GM10248 (cell line): ENCODE measurements at places on chromosomes 4 and X.

GRCh38 chr4:79442422-79442821 lies 34.4 kb upstream of the GK2 start:
- DNase-seq = no peak

- no peak for DNase-seq
These were observed 990.2 kb downstream of the STPG2 start for GRCh38 chr4:97153042-97153441.

DNA sequence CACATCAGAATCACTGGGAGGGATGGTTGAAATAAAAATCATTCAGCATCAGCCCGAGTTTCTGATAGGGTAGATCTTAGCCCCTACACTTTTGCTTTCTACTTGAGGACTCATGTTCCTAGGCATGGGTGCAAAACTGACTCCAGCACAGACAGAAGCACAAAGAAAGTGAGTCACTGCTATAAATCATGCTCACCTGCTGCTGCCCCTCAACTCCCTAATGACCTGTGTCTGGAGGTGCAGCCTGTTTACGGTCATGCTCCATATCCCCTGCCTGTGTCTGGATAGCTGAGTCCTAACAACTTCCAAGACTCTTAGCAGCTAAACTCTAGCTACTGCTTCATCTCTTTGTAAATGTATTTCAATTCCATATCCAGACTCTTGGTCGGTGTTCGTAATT lies 57.8 kb downstream of the ADGRA3 start:
- no peak for DNase-seq

GRCh38 chr4:58456727-58457384 lies 1346.7 kb upstream of the IGFBP7 start:
- DNase-seq = no peak

DNA sequence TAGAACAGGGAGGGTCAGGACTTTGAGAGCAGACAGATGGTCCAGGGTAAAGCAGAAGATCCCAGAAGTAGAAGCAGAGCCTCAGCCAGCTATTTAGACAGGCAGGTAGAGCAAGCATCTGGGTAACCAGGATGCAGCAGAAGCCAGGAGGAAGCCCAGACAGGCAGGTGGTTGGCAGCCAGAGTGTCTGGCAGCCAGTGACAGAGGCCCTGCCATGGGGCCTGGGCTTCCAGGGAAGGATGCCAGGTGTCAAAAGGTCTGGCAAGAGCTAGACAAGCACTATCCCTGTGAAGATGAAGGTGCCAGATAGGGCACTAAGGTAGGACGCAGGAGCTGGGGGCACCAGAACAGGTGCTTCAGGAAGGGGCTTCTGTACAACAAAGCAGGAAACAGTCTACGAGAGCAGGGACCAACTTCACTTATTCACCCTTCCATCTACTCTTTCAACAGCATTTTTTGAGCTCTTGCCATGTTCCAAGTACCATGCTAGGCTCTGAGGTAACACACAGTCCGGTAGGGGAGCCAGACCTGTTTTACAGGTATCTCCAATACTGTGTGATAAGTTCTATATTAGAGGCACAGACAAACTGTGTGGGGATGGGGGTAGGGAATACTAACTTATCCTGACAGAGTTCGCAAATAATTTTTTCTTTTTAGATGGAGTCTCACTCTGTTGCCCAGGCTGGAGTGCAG lies 38.1 kb upstream of the GJB1 start:
- DNase-seq = no peak

- DNase-seq = peak; percentile 40
These were observed 28.9 kb upstream of the ACSL1 start for GRCh38 chr4:184854673-184855072.

GRCh38 chr4:185122681-185123345 lies 20.3 kb upstream of the SLC25A4 start:
- DNase-seq = no peak

- no peak for DNase-seq
These were observed 52.0 kb downstream of the CHIC1 start for GRCh38 chrX:73615022-73615421.

DNA sequence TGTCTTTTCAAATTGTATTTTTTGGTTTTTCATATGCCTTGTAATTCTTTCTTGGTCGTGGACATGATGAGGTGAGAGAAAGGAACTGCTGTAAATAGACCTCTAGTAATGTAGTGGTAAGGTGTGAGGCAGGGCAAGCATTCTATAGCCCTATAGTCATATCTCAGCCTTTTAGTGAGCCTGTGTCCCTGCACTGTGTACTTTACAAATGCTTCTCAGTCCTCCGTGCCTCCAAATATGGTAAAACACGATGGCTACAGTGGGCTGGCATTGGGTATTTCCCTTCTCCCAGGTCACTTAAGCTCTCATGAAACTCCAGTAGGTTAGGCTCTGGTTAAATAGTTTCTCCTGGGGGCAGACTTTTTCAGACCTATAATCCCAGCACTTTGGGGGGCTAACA lies 57.9 kb upstream of the PLS3 start:
- no peak for DNase-seq

- no peak for DNase-seq
These were observed 176.2 kb downstream of the CBR4 start for GRCh38 chr4:168833881-168834280.

GRCh38 chr4:16642897-16643296 lies 255.5 kb downstream of the LDB2 start:
- DNase-seq = no peak

DNA sequence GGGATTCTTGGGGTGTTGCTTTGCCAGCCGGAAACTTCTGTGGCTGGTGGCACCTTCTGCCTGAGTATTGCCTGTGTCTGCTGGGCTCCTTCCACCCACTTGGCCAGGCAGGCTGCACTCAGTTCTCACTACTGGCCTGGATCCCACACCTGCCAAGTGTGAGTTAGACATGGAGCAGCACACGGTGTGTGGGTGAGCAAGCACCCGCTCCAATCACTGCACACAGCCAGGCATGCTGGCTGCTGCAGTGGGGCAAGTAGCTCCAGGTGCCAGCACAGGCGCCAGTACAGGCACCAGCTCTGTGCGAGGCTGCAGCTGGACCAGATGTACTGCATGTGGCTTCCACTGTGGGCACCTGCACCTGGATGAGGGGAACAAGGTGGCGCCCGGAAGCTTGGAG lies 23.9 kb downstream of the DCUN1D4 start:
- DNase-seq = no peak

DNA sequence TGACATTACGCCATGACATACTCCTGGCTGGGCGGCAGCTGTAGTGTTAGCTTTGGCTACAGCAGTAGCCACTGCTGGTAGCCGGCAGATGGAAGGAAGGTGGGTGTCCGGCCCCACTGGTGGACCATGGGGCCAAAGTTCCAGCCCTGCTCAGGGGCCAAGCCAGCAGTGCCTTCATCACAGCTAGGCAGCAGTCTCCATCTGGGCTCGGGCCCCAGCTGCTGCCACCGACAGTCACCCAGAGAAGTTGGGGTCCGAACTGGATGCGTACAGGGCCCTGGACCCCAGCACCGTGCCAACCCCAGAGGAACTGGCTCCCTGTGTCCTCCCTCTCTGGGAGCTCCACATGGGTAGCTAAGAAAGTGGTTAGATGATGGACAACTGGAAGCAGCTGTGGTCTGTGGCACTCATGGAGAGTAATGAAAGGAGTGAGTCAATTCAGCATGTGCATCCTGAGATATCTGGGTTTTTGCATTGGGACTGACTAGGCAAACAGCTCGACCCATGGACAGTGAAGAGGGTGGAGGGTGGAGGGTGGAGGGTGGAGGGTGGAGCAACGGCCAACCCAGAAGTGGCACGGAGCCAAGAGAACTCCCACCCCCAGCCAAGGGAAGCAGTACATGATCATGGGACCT lies 366.6 kb upstream of the GRIA3 start:
- no peak for DNase-seq

- peak; percentile 19 for DNase-seq
These were observed 72.2 kb upstream of the PPP3CA start for GRCh38 chr4:101419336-101420135.

DNA sequence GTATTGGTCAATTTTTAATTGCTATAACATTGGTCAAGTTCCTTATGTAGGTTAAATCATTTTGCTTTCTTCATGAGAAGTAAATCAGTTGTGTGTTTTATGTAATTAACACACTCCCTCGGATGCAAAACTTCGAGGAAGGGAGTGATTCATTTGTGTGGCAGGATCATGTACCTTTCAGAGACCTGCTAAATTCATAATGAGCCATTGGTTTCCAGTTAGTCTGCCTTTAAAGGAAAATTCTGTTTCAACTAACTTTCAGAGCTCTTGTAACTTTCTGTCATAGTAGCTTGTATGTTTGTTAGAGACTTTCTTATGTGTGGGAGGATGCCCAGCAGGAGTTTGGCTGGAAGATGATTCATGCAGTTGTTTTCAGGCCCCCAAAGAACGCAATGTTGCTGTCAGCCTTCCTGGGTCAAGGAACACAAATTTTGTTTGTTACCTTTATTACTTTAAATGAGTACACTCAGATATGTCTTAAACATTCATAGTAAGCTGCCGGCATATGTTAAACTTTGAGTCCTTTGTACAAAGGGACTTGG lies 72.1 kb downstream of the GPR101 start:
- no peak for DNase-seq

GRCh38 chrX:11159149-11159548 lies 48.0 kb downstream of the HCCS start:
- DNase-seq = no peak

- no peak for DNase-seq
These were observed 568.6 kb upstream of the BOD1L1 start for GRCh38 chr4:14196131-14196530.

GRCh38 chr4:174375422-174375821 lies 91.7 kb downstream of the CEP44 start:
- DNase-seq = no peak

DNA sequence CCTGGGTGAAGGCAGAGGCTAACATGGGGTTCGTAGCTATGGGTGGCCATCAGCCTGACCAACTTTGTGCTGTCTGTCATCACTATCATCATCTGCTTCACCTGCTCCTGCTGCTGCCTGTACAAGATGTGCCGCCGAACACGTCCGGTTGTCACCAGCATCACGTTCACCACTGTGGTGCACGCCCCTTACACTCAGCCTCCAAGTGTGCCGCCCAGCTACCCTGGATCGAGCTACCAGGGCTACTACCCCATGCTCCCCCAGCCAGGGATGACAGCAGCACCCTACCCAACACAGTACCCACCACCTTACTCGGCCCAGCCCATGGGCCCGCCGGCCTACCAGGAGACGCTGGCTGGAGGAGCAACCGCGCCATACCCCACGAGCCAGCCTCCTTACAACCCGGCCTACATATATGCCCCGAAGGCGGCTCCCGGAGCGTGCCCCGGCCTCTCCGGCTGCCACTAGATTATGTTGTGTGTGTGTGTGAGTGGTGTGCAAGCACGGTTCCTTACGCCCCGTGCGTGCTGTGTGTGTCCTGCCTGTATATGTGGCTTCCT lies 238.1 kb upstream of the ZCCHC13 start:
- DNase-seq = no peak

- DNase-seq = no peak
These were observed 24.9 kb downstream of the RGS12 start for GRCh38 chr4:3317656-3318211.

DNA sequence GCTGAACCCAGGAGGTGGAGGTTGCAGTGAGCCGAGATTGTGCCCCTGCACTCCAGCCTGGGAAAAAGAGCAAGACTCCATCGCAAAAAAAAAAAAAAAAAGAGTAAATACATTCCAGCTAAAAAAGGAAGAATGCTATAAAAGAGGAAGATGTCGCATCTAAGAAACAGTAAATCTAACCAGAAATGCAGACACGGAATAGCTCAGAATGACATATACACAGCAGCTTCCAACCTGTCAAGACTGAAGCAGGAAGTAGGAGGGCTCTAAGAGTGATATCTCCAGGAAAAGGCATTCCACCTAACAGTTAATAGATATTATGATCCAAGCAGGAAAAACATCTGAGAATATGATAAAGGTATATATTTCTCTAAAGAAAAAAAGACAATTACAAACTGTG lies 16.0 kb downstream of the CLOCK start:
- DNase-seq = no peak

DNA sequence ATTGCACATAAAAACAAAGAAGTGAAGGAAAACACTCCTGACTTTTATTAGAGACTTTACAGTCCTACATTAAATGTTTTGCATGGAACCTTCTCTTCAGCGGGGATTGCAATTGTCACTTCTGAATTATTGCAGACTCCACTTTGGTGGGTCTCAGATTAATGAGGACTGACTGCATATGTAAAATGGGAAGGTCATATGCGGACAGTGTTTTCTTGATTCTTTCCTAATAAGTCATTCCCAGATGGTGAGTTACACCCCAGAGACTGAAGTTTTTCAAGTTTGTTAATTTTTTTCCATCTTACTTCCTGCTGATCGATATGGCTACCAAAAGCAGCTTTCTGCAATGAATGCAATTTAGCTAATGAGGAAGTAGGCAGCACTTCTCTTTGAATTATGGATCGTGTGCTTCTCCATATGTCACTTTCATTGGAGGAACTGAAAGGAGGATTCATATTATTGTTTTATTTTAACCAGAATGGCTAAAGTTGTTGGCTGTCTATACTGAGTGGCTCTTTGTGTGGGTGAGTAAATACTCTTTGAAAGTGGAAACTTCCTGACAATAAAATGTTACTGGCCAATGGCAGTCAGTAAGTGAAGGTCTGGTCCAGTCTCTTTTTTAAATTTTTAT lies 119.3 kb upstream of the CLNK start:
- no peak for DNase-seq

- no peak for DNase-seq
These were observed 70.7 kb upstream of the HPGD start for GRCh38 chr4:174592985-174593335.

- DNase-seq = no peak
These were observed 92.1 kb downstream of the SCD5 start for GRCh38 chr4:82706349-82707000.

GRCh38 chr4:181835348-181835747 lies 407.9 kb upstream of the TENM3 start:
- no peak for DNase-seq

DNA sequence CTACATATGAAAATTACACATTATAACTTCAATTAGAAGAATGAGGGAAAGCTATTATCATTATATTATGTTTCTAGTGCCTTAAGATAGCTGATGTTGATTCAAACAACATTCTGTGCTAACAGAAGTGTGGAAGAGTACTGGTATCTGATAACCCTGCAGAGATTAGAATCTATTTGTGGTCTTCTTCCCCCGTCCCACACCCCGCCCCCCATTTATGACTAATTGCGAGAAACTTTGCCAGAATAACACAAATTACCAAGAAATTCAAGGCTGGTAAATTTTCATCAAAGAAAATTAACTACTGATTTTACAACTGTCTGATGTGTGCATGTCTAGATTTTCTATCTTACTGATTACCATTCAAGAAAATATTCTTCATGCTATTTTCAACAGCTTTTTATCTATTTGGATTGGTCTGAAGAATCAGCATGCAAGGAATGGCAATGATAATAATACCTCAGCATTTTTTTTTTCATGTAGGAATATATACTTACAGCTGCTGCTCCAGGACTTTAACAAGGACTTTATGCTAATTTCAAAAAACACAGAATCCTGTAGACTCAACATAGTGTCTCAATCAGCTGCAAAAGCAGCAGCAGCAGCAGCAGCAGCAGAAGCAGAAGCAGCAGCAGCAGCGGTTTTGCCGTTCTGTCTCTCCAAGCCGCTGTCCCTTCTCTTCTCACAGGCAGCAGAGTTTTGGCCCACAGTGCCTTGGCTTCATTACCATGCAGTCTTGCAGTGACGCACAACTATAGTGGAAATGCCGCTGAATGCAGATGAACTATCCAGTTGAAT lies 126.7 kb downstream of the FRYL start:
- no peak for DNase-seq

GRCh38 chr4:7646384-7647061 lies 211.8 kb upstream of the PSAPL1 start:
- DNase-seq = no peak
